ENCODE measurements at places on chromosomes 4 and X.

- H3K36me3 ChIP-seq = no peaks in the 10 kb centered on the region
- no peaks in the 10 kb centered on the region for H3K27me3 ChIP-seq
- no peak overlapping the region for H3K27ac ChIP-seq
- no peak overlapping the region for H3K4me3 ChIP-seq
- H3K4me1 ChIP-seq = no peaks in the 10 kb centered on the region
Observed at GRCh38 chr4:150714462-150715438, 132.8 kb downstream of the MAB21L2 start.

DNA sequence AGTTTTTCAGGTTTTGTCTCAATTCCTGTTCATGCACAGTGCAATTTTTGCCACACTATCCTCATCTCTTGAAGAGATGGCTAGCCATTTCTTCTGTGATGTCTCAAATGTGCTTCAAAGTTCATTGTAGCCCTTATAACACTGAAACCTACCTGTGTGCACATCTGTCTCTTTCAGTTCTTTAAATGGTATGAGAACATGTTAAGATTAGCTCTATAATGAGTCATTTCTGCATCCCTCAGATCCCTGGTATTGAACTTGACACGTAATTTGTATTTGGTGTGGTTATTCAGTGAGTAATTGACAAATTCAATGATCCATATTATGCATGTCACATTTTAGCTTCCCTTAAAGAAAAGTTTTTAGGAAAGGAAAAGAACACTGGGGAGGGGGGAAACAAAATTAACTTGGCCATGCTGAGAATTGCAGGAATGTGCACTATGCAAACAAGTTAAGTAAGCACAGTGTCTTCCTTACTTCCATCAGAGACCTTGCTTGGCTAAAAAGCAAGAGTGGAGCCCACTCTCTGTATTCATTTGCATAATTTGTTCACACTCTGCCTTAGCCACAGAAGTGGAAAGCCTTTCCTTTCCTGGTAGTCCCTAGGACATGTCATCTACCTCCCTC is 659.8 kb upstream of the MAGEB2 start:
- DNase-seq = no peak
- H3K36me3 ChIP-seq = no peaks in the 10 kb centered on the region
- no peak overlapping the region for H3K4me3 ChIP-seq

GRCh38 chr4:20576861-20577260 is 123.4 kb upstream of the PACRGL start:
- no peak overlapping the region for H3K27ac ChIP-seq
- DNase-seq = no peak
- no peak overlapping the region for H3K4me3 ChIP-seq
- H3K36me3 ChIP-seq = no peaks in the 10 kb centered on the region
- no peaks in the 10 kb centered on the region for H3K27me3 ChIP-seq
- H3K4me1 ChIP-seq = no peaks in the 10 kb centered on the region

DNA sequence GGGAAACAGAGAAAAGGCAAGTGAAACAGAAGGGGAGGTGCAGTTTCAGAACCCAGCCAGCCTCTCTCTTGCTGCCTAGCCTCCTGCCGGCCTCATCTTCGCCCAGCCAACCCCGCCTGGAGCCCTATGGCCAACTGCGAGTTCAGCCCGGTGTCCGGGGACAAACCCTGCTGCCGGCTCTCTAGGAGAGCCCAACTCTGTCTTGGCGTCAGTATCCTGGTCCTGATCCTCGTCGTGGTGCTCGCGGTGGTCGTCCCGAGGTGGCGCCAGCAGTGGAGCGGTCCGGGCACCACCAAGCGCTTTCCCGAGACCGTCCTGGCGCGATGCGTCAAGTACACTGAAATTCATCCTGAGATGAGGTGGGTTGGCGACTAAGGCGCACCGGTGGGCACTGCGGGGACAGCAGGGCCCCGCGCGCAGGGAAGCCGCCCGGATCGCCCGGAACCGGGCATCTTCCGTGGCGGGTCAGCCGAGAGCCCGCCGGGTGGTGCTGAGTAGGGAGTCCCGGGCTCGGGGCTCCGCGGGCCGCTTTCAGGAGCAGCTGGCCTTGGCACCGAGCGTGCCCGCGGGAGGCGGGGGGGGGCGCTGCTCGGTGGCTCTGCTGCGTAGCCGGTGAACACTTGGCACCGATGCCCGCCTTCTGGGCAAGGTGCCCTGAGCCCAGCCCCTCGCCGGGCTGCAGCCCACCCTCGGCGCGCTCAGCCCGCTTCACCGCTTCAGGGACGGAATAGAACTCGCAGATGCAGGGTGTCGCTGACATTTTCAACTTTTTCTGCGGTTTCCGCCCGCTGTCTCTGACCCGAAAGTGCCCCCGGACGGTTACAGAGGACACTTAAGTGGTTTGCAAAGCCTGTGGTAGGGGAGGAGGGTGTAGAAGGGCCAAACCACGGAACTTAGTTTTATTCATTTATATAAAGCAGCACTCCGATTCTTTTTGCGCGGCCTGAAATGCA is at the start of gene CD38:
CD38 (plus strand) TSS at position 40 of the 953 bp plus-strand sequence; CDS start at position 127, 87 bp downstream.
- H3K4me1 ChIP-seq = no peaks in the 10 kb centered on the region
- no peaks in the 10 kb centered on the region for H3K27me3 ChIP-seq
- H3K4me3 ChIP-seq = peak within 1 kb of the TSS; percentile 17
- no peak within 1 kb of the TSS for H3K27ac ChIP-seq

- no peaks in the 10 kb centered on the region for H3K4me1 ChIP-seq
- no peaks in the 10 kb centered on the region for H3K27me3 ChIP-seq
- DNase-seq = no peak
- no peaks in the 10 kb centered on the region for H3K36me3 ChIP-seq
Observed at GRCh38 chr4:127997534-127998388, 32.6 kb downstream of the ABHD18 start.

GRCh38 chrX:27797575-27797974 is 10.2 kb upstream of the MAGEB10 start:
- no peaks in the 10 kb centered on the region for H3K4me1 ChIP-seq
- H3K27ac ChIP-seq = no peak overlapping the region
- no peak overlapping the region for H3K4me3 ChIP-seq
- no peaks in the 10 kb centered on the region for H3K36me3 ChIP-seq
- no peak for DNase-seq

DNA sequence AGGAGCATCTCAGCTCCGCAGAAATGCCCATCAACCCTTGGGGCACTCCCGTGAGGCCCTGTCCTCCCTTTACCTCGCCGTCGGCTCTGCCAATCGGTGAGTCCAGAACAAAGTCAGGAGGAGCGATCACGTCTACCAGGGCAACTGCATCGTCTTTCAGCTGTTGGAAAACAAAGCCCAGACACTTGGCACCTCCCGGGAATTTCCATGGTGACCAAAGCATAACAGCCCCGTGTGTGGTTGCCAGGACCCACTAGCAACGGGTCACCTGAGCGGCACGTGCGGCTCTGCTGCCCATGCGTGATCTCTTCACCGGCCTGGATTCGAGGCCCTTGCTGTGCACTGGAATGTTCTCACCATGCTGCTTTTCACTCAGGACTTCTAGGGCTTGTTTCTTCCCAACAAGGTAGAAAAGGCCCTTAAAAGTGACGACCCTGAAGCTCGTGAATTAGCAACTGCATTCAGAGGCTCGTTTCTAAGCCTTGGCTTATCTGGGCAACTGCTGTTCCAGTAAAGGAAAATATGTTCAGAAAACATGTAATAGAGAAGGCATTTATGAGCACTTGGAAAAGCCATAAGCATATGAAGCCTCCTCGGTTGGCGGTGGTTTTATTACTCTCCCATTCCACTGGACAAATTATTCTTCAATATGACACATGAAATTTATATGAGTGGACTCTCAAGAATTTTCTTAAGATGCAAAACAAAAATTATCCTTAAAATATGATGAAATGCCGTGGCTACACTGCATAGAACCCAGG is 69.5 kb downstream of the ACOX3 start:
- DNase-seq = no peak
- no peaks in the 10 kb centered on the region for H3K27me3 ChIP-seq

- peaks cover 3% of the 10 kb centered on the region for H3K36me3 ChIP-seq
- no peaks in the 10 kb centered on the region for H3K27me3 ChIP-seq
- peaks cover 13% of the 10 kb centered on the region for H3K4me1 ChIP-seq
- no peak overlapping the region for H3K27ac ChIP-seq
- no peak for DNase-seq
- no peak overlapping the region for H3K4me3 ChIP-seq
Observed at GRCh38 chr4:24516926-24517325, 67.4 kb downstream of the DHX15 start.

- no peak overlapping the region for H3K27ac ChIP-seq
- H3K36me3 ChIP-seq = no peaks in the 10 kb centered on the region
- DNase-seq = no peak
- peaks cover 12% of the 10 kb centered on the region for H3K4me1 ChIP-seq
Observed at GRCh38 chr4:139282721-139283075, 2.7 kb upstream of the MGARP start.

- no peak overlapping the region for H3K4me3 ChIP-seq
- no peak overlapping the region for H3K27ac ChIP-seq
- no peak for DNase-seq
- H3K36me3 ChIP-seq = no peaks in the 10 kb centered on the region
Observed at GRCh38 chrX:103215425-103215991, 600 bp downstream of the BEX4 start.

GRCh38 chr4:117357866-117358265 is 272.5 kb upstream of the TRAM1L1 start:
- H3K4me1 ChIP-seq = no peaks in the 10 kb centered on the region
- H3K27ac ChIP-seq = no peak overlapping the region
- no peak for DNase-seq
- H3K27me3 ChIP-seq = no peaks in the 10 kb centered on the region

- no peaks in the 10 kb centered on the region for H3K27me3 ChIP-seq
- no peak overlapping the region for H3K4me3 ChIP-seq
- H3K4me1 ChIP-seq = no peaks in the 10 kb centered on the region
- H3K36me3 ChIP-seq = no peaks in the 10 kb centered on the region
- no peak overlapping the region for H3K27ac ChIP-seq
Observed at GRCh38 chrX:20315140-20315539, 48.4 kb upstream of the RPS6KA3 start.

GRCh38 chrX:133248177-133248576 is 30.0 kb upstream of the TFDP3 start:
- H3K36me3 ChIP-seq = no peaks in the 10 kb centered on the region
- no peak overlapping the region for H3K4me3 ChIP-seq
- no peaks in the 10 kb centered on the region for H3K27me3 ChIP-seq
- no peak overlapping the region for H3K27ac ChIP-seq
- H3K4me1 ChIP-seq = no peaks in the 10 kb centered on the region
- DNase-seq = no peak

DNA sequence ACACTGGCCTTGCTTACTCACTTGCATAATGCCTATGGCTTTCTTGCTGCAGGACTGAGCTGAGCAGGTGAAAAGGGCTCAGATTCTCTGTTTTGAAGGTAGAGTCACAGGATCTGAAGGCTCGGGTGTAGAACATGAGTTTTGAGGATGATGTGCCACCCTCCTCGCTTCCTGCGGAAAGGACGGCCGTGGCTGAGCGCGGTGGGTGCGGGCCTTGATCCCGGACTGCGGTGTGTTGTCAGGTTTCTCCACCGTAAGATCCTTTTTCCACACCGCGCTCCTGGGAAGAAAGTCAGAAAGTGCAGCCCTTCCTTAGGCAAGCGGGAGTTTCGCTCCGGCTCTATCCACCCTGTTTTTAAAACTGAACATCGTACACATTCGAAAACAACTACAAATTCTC is 36.2 kb downstream of the ZFP42 start:
- no peak overlapping the region for H3K4me3 ChIP-seq
- H3K4me1 ChIP-seq = no peaks in the 10 kb centered on the region
- H3K36me3 ChIP-seq = no peaks in the 10 kb centered on the region

DNA sequence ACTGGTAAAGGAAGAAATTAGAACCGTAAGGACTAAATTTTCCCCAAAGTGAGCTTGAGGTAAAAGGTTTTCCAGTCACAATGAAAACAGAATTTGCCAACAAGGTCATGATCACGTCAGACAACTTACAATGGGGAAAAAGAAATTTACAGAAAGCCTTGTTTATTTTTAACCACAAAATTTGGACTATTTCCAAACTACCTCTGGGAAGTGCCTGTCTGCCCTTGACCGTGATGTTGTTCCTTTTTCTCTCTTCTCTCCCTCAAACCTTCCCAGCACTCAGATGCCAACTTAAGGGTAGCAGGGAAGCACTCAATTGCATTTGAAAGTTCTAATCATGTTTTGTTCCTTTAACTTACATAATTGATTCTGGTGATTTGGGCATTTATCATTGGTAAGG is 32.5 kb downstream of the MEPE start:
- peak overlapping the region; percentile 86 for H3K27ac ChIP-seq
- H3K36me3 ChIP-seq = no peaks in the 10 kb centered on the region
- peaks cover 28% of the 10 kb centered on the region for H3K4me1 ChIP-seq
- H3K27me3 ChIP-seq = no peaks in the 10 kb centered on the region
- no peak for DNase-seq

DNA sequence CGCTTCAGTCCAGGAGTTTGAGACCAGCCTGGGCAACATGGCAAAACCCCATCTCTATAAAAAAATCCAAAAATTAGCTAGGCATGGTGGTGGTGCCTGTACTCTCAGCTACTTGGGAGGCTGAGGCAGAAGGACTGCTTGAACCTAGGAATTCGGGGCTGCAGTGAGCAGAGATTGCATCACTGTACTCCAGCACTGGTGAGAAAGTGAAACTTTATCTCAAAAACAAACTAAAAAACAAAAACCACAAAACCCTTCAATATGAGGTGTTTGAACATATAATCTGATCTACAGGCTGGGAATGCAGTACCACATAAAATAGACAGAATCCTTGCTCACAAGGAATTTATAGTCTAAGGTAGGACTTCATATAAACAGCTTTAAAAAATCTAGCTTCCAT is 103.9 kb downstream of the PDS5A start:
- H3K4me3 ChIP-seq = no peak overlapping the region
- H3K27me3 ChIP-seq = no peaks in the 10 kb centered on the region
- H3K27ac ChIP-seq = no peak overlapping the region
- no peak for DNase-seq
- no peaks in the 10 kb centered on the region for H3K4me1 ChIP-seq

GRCh38 chrX:121298499-121298898 is 251.1 kb downstream of the GLUD2 start:
- H3K27ac ChIP-seq = no peak overlapping the region
- DNase-seq = no peak
- no peak overlapping the region for H3K4me3 ChIP-seq
- H3K36me3 ChIP-seq = no peaks in the 10 kb centered on the region
- H3K27me3 ChIP-seq = no peaks in the 10 kb centered on the region
- no peaks in the 10 kb centered on the region for H3K4me1 ChIP-seq

DNA sequence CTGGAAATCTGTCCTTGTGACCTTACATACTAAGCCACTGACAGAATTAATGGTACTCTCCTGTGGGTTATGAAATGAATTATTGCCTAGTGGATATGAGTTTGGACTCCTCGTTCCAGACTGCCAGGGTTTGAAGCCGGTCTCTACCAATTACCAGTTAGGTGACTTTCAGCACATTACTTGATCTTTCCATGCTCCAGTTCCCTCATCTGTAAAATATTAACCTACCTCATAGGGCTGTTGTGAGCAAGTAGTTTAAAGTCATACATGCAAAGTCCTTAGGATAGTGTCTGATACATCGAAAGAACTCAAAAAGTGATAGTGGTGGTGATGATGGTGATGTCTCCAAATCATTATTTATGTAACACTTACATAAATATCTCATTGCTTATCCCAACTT is 373.5 kb upstream of the ARX start:
- H3K4me3 ChIP-seq = no peak overlapping the region
- no peak overlapping the region for H3K27ac ChIP-seq
- no peak for DNase-seq
- no peaks in the 10 kb centered on the region for H3K36me3 ChIP-seq
- H3K4me1 ChIP-seq = no peaks in the 10 kb centered on the region

- H3K36me3 ChIP-seq = no peaks in the 10 kb centered on the region
- H3K27ac ChIP-seq = no peak overlapping the region
- DNase-seq = no peak
- H3K27me3 ChIP-seq = no peaks in the 10 kb centered on the region
Observed at GRCh38 chr4:110216129-110216528, 17.7 kb upstream of the ELOVL6 start.
